ENCODE measurements at places on chromosomes 11 and 22.

DNA sequence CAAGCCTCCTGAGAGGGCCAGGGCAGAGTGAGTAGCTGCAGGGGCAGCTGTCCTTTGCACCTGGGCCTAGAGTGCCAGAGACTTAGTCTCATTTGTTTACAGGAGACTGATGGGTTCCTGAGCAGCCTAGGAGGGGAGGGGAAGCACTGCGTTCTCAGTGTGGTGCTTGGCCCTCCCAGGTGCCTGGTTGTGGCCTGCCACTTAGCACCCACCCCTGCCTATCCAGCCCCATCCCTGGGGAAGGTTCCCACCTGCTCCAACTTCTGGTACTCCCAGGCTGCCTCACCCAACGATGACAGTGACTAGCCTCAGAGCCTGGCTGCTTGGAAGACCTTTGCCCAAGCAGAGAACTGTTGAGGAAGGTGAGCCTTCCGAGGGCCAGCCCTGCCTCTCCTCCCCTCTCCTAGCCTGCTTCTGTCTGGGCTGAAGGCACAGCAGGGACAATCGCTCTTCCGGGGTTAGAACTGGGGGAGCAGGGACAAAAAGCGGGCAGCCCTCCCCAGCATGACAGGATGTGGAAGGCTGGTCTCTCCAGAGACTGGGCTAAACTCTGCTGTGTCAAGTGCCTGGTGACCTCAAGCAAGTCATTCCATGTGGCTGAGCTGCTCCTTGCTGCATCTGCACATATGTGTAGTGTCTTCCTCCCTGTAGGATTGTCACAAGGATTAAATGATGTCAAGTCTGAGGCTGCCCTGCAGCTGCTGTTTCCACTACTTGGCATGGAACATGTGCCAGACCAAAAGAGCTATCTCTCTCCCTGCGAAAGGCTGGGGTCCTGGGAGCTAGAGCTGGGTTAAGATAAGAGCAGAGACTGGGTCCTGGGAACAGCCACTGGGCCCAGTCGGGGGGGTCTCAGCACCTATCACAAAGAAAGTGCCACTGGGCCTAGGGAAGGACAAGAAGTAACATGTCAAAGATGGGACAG, 9.9 kb downstream of the KCNQ1OT1 start:
- no peak for DNase-seq

DNA sequence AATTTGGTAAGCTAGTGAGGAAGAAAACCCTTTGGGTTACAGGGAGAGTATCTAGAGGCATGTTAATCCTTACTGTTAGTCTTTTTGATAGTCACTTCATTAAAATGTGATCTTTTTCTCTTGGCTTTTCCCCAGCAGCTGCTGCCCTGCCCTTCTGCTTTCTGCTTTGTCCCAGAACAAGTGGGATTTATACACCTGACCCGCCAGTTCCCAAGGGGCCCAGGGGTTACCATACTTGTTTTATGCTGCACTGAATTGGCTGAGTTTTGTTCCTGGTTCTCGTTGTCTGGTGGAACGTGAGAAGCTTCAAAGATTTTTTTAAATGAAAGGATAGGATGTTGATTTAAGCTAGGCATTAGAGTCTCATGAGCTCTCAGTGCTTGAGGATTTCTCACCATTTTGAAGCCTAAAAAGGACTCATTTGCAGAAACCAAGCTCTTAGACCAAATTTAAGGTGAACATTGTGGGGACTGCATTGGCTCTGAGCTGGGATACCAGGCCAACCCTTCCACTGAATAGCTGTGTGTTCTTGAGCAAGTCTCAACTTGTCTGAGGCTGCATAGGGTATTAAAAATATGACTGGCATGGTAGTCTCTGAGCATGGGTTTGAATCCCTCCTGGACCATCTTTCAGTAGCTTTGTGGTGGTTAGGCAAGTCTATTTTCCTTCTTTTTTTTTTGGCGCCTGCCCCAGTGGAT, 6.6 kb downstream of the LIMK2 start:
- no peak for DNase-seq

DNA sequence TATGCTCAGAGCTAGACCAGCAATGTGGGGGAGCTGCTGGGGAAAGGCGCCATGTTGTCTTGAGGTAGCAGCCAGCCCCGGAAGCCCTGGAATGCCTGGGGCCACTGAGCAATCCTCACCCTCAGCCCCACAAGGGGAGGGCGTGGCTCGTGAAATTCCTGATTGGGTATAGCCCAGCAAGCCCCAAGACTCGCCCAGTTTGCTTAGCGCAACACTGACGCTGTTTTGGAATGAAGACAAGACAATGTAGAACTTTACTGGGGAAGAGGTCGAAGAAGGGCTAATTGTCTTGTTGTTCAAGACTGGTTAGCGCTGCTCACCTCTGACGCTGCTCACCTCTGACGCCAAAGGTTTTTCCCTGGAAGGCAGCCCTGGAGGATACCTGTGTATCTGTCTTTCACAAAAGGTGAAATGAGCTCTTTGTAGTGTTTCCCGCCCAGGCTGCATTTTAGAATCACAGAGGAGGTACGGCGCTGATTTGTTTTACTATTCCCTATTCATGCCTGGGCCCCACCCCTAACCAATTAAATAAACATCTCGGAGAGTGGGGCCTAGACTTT, 47.6 kb downstream of the ST3GAL4 start:
- no peak for DNase-seq

DNA sequence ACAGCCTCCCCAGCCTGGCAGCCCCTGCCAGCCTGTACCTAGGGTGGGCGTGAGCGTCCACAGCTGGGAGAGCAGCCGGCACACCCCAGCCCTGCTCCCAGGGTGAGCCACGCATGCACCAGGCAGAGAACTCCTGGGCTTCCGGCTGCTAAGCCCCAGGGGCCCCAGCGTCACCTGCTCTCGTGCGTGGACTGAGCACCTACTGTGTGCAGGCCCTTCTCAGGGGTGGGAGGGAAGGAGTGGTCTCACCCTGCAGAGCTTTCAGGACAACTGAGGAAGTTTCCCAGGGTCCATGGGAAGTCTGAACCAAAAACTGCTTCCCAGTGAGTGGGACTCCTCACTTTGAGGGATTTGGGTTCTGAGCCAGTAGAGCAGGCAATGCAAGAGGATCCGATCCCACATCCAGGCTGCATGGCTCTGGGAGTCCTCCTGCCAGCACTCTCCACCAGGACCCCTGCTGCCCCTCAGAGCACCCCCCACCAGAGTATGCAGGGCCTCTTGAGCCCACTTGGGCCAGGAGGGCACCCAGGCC, 47.1 kb upstream of the PRODH start:
- no peak for DNase-seq

- no peak for DNase-seq
Measured at GRCh38 chr22:37485395-37486223, 575 bp downstream of the MFNG start.

- DNase-seq: no peak
Measured at GRCh38 chr11:88536616-88537265, 199.2 kb upstream of the CTSC start.

DNA sequence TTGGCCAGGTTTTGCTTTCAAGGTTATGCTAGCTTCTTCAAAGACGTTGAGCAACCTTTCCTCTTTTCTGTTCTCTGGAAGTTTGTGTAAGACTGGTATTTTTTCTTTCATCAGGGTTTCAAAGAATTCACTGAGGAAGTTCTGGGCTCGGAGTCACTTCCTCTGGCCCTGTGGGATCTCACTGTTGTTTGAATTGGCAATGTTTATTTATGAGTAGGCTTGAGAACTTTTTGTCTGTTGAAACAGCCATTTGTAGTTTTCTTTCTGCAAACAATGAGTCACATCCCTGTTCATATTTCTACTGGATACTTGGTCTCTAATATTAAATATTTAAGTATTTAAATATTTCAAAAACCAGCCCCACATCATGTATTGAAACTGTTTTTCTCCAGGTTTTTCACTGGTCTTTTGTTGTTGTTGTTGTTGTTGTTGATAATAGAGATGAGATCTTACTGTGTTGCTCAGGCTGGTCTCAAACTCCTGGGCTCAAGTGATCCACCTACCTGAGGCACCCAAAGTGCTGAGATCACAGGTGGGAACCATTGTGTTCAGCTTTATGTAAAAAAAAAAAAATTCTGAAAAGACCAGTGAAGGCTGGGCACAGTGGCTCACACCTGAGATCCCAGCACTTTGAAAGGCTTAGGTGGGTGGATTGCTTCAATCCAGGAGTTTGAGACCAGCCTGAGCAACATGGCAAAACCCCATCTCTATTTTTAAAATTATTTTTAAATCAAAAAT, 26.9 kb downstream of the SUSD2 start:
- DNase-seq: peak; percentile 82

DNA sequence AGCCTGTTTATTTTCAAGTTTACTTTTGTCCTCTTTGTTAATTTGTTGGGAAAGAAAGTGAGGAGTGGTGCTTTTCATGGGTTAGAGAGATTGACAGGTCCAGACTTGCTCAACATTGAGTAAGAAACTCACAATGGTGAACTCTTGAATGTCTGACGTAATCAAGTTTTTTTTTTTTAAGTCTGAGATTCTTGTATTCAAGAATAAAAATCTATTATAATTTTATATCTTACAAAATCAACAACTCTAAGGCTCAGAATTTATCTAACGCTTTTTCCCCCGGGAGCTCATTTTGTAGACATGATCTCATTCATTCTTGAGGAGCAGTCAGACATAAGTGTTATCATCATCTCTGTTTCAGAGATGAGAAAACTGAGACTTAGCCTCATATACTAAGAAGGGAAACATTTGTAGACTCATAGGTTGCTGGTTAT, 39.1 kb upstream of the SPTBN2 start:
- DNase-seq: peak; percentile 91

GRCh38 chr11:27028561-27028965, 12.1 kb upstream of the BBOX1 start:
- no peak for DNase-seq

GRCh38 chr11:4071914-4072313, 22.7 kb upstream of the RRM1 start:
- DNase-seq: no peak

DNA sequence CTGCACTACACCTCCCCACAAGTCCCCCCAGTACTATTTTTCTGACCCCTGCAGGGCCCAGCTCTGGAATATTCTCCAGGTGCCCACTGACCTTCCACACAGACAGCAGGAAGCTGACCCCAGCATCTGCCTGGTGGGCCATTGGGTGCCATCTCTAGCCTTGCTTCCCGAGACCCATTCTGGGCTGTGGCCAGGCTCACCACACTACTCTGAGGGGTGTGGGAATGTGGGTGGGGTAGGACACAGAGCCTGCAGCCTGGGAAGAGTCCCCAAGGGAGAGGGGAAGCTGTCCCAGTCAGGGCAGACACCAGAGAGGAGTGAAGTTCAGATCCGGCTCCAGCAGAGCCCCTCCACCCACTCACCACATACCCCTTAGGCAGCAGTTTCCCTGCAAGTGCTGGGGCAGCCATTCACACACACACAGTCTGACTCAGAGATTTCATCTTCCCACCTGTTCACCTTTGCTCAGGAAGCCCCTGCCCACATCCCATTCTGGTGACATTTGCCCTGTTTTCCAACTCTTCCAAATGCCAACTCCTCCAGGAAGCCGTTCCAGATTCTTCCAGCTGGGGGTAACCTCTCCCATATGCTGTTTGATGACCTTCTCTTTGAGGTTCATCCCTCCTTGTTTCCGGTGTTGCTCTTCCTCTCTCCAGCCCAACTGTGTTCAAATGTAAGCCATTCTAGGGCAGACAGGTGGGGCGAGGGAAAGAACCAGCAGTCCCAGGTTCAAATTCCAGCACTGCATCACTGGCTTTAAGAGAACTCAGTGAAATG, 1.9 kb downstream of the SLCO2B1 start:
- DNase-seq: no peak

DNA sequence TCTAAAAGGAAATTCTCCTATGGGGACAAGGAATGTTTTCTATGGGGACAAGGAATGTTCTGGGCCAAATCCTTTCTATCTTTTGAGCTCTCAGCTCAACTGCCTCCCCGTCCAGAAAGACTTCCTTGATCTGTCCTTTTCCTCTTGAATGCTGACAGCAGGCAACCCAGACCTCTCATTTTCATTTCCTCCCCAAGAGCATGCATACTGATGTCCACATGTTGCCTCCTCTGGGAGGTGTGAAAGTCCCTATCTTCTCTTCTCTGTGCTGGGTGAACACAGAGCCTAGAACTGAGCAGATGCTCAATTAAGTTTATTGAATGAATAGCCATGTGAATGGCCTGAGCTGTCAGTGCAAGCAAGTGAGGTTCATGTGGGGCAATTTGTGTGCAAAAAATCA, 331.9 kb upstream of the NARS2 start:
- no peak for DNase-seq

DNA sequence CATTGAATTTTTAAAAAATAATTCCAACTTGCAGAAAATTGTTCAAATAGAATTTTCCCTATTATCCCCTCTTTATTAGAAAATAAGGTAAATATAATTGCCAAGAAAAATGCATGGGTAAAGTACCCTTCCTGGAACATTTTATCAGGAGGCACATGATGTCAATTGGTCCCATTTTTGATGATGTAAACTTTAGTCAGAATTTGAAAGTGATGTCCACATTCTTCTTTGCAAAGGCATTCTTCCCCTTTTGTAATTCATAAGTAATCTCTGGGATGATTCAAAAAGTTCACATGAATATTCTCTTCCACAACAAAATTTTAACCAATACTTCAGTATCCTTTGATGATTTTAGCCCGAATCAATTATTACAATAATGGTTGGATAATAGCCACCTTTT, 86.9 kb upstream of the ANO3 start:
- peak; percentile 9 for DNase-seq

DNA sequence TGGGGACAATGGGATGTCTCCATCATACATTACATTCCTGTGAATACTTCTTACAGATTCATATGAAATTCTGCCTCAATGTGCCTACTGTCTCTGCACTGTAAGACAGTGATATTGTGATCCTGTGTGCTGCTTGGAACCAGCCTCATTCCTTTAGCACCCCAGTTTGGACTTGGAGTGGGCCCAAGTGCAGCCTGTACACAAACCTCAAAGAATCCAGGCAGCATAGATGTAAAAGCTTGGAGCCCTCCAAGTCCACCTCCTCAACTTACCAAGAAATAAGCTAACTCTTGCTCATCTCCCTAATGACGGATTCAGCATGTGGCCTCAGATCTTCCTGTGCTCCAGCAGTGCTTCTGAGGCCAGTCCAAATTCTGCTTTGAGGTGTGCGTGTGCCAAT, 24.4 kb downstream of the GRAP2 start:
- DNase-seq: no peak

GRCh38 chr11:104881117-104881794, 17.0 kb downstream of the CASP12 start:
- DNase-seq: no peak

DNA sequence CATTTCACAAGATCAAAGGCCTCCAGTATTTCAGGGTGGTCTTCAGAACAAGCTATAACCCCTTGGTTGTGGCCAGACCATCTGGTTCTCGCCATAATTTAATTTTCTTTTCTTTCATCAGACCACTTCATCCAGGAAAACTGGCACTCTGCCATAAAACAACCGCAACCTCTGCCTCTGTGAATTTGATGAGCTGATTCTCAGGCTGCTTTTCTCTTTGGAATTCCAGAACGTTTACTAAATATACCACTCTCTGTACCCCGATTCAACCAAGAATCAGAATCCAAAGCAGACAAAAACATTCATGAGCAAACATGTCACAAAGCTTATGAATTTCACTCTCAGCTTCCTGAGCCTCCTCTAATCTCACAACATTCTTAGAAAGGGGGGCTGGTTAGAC, 331.8 kb upstream of the SYN3 start:
- DNase-seq: peak; percentile 31

- peak; percentile 40 for DNase-seq
Measured at GRCh38 chr11:44573333-44573732, 7.9 kb downstream of the CD82 start.

GRCh38 chr11:26820739-26821138, 98.9 kb upstream of the SLC5A12 start:
- peak; percentile 39 for DNase-seq

Data from kidney tubule cell (primary cell).